ENCODE measurements at places on chromosomes 1 and 21.
A peak's percentile ranks its signal among the peaks of the same experiment; 100 is the strongest.

DNA sequence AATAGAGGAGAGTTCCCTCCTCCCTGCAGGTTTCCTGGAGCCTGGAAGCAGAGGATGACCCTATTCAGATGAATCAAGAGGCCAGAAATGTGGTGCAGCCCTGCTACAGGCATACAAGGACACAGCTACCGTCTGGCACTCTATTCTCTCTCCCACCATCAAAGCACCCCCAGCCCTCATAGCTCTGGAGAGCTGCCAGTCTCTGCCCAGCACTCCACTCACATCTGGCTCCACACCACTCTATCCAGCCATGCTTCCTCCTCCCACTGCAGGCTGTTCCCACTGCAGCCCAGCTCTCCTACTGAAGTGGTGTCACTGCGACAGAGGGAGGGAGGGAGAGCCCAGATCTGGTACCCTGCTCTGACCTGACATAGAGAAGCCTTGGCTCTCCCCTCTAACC is 18.4 kb downstream of the SYT2 start:
- peak; percentile 91 for DNase-seq

DNA sequence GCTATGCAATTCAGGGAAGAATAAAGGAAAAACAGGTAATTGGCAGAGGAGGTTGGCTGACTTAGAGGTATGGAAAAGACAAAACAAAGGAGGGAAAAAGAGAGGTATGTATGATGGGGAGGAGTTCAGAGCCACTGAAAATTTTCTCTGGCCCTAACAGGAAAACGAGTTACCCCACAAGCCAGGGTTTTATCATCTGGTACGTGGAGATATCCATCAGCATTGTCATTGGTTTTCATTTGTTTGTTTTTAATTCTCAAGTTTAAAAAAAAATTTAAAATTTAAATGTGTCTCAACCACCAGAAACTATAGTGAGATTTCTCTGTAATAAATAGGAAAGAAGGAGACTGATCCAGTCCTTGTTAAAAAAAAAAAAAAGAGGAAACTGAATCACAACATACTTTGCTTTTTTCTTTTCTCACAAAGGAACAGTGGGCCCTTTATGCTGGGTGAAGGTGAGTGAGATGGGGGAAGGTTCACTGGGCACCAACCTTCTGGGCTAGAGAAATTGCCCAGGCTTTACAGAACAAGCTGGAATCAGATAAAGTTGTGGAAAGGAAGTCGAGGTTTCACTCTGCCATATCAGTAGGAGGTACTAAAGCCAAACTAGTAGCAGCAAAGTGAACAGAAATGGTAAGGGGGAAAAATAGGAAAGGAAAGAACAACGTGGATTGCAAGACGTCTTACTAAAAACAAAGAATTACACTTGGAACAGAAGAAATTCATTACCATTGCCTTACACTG is 2.7 kb downstream of the IFNAR2 start:
- no peak for DNase-seq

DNA sequence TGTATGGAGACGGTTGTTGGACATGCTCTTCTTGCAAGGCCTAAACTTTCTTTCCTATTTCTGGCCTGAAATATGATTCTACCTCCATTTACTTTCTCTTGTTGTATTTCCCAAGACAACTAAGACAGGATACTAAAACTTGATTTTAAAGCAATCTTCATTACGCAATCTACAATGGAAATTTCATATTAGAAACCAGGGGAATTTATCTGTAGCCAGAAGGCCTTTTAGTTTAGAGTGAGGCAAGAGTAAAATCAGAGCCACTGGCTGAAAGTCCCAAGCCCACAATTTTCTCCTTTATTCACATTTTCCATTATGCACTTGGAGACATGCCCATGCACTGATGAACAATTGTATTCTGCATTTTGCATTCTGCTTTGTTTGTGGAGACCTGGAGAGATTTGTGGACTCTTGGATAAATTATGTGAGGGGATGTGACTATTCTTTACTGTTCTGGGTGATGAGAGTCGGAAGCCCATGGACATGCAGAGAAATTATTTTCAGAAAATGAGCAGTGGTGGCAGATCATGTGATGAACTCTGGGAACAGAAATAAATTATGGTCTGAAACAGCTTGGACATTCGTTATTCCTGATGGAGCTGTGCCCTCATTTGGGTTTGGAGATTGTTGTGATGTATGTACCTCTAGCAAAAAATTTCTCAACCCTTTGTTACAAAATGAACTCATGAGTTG is 336.8 kb downstream of the SEC16B start:
- no peak for DNase-seq

- DNase-seq, result no peak
These were observed 13.6 kb upstream of the H3-3A start for GRCh38 chr1:226048886-226049285.

DNA sequence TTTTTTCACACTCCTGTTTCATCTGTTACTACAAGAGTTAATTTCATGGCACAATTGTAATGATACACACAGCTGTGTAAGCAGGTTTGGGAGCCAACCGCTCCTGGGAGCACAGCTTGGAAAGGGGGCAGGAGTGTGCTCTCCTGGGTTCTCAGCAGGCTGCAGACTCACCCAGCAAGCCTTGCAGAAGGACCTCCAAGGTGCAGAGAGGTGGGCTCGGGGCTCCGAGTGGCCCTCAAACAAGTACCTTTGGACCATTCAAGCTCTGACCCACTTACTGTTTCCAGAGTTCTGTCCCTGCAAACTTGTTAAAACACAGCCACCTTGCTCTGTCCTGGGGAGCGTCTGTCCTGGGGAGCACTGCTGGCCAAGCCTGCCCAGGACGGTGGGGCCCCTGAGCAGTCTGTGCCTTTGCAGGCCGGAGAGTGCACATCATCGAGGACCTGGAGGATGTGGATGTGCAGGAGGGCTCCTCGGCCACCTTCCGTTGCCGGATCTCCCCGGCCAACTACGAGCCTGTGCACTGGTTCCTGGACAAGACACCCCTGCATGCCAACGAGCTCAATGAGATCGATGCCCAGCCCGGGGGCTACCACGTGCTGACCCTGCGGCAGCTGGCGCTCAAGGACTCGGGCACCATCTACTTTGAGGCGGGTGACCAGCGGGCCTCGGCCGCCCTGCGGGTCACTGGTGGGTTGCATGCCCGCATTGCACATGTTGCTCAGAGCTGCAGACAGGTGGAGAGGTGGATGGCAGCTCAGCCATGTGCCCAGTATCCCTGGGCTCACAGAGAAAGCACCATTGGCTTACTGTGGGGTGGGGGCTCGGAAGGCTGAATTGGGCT is 78.0 kb downstream of the OBSCN start:
- DNase-seq, result no peak

DNA sequence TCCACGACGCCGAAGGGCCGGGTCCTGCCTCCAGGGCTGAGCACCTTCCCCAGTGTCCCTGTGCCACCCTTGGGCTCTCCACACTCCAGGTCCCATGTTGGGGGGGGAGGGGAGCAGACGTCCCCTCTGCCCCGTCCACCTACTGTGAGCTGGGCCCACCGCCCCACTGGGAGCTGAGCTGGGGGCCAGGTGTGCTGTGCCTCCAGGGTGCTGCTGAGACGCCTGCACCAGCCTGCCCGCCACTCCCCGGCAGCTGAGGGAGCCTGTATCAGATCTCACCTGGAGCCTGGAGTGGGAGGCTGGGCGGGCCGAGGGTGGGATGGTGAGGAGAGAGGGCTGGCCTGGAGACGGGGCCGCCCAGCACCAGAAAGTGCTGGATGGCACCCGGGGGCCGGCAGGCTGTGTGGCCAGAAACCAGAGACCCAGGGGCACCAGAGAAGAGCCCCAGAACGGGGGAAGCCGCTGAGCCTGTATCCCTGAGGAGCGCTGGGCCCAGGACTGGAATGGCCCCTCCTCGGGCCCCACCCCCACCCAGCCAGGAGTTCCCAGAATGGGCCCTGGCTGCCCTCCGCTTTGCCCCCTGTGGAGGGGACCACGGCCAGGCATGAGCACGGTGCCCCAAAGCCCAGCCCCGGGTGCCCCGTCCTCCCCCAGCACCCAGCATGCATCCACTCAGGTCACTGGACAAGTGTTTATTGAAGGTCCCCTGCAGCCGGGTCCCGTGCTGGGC is 3.4 kb downstream of the TNFRSF18 start:
- DNase-seq, result no peak

DNA sequence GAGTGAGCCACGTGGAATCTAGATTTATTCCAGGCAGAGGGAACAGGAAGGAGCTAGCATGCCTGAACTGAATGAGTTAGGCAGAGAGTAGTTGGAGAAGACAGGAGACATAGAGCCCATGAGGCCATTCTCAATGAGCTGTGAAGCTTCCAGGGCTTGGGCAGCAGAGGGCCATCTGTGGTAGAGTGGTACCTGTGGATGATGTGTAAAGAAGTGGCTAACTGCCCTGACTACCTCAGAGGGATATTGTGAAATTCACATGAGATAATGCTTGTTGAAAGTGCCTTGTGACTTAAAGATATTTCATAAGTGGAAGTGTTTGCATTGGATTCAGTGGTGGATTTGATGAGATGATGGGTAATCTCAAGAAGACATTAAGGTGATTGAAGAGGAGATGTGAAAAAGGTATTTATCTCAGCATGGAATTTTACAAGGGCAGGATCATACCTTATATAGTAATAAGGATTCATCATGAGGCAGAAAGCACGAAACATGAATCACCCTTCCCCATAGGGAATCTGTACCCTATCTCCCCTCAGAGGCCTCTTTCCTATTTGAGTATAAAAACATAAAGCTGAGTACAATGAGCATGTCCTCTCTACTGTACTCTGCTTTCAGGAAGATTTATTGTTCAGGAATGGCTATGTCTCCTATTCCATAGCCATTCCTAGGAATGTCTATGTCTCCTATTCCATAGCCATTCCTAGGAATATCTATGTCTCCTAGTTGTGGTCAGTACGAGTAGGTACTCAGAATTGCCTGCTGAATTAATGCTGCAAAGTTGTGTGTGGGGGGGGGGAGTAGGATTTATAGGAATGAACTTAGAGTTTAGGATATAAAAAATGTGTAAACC is 146.8 kb downstream of the PAPPA2 start:
- DNase-seq, result no peak

DNA sequence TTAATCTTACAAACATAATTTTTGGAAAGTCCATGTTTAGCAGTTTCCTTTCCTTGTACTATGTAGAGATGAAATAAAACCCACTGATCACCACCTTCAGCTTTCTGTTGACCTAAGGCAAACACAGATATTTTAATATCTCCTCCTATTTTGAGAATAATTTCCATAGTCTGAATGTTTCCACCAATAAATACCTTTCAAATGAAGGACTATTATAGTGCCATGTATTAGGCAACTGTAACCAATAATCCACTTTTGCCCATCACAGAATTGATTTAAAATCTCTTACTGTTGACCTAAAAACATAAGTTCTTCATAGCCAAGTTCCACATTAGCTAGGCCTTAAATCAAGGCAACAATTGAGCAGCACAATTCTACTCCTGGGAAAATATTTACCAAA is 1.8 kb downstream of the CDC42BPA start:
- DNase-seq, result no peak

GRCh38 chr1:32393832-32394140 is 455 bp downstream of the BSDC1 start:
- DNase-seq, result no peak

DNA sequence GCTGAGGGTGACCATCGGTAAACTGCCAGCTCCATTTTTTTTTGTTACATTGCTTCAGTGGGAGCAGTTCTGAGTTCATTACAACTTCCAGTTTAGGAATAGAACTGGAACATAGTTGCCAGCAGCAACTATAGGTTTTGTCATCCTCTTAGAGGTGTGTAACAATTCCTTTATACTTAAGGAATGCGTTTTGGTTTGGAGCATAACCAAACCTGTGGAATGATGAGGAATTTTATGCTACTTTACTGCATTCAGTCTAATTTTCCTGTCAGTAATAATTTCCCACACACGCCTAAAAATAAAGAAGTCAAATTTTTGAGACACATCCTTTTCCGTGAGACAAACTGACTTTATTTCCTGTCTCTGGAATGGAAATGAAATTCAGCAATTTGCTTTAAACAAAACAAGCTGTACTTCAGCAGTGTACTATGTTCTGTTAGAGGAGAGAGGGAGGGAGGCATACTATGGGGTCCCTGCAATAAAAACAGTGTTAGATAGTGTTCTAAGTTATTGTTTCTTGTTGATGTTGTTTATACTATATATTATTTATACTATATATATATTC is 4.8 kb upstream of the AMPD1 start:
- no peak for DNase-seq

- DNase-seq, result no peak
These were observed 21.4 kb upstream of the LBR start for GRCh38 chr1:225449261-225449660.

DNA sequence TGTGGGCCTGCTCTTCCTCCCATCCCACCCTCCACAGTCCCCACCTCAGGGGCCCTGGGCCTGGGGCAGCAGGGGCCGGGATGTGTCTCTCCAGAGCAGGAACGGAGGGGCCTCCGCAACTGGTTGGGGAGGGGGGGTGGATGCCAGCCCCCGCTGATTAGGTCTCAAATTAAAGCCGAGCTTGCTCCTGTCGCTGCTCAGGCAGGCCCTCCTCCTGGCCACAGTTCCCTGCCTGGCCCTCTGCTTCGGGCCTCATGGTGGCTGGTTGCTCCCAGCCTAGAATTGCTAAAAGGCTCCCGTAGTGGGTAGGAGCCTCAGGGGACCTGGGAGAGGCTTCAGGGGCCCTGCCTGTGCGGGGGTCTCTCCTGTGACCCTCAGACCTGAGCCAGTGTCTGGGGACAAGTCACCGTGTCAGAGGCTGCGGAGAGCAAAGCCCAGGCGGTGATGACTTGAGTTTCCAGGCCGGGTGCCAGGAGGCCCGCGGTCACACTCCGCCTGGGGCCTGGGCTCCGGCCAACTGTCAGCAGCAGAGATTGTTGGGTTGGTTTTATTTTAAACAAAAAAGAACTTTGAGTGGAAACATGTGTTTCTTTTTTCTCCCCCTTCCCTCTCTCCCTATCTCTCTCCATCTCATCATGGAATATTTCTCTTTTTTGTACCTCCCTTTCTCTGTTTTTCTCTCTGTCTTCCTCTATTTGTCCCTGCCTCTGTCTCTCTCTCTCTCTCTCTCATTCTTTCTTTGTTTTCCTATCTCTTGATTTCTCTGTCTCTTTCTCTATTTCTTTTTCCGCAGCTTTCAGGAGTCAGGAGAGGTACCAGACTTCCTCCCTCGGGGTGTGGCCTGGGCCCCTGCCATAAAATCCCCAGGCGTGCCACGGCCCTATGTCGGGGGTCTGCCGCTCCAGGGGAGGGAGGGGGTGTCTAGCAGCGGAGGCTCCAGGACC is 20.0 kb upstream of the EPHA2 start:
- DNase-seq, result no peak

GRCh38 chr1:159122005-159122621 is 45.5 kb upstream of the AIM2 start:
- DNase-seq, result no peak

DNA sequence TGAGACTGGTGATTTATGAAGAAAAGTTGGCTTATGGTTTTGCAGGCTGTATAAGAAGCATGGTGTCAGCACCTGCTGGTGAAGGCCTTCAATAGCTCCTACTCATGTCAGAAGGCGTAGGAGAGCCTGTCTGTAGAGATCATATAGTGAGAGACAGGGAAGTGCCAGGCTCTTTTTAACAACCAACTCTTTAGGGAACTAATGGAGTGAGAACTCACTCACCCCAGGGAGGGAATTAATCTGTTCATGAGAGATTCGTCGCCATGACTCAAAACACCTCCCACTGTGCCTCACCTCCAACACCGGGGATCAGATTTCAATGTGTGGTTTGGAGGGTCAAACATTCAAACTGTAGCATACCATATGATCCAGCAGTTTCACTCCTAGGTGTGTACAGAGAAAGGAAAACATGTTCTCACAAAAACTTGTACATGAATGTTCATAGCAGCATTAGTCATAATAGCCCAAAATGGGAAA is 72.6 kb downstream of the TTC3 start:
- DNase-seq, result no peak

Measured in NCI-H1694 (cell line).